ENCODE measurements at places on chromosomes 3 and 15. TPM values are rescaled to one million over a fixed set of nuclear protein-coding genes. Genes with fewer than 3 reads are reported as not detected.

CCR9 gene
- total RNA-seq = not detected

EPHA3 gene
- total RNA-seq = 6.7 TPM

ACKR2 gene
- total RNA-seq = 0.40 TPM

CD86 gene
- not detected for total RNA-seq

CP gene
- 42.1 TPM for total RNA-seq

C2CD4A gene
- total RNA-seq = 1.4 TPM

RPS27L gene
- 254 TPM for total RNA-seq

SLC28A1 gene
- total RNA-seq = not detected

TERC gene
- 23.9 TPM for total RNA-seq

OR4M2 gene
- total RNA-seq = not detected

PSMD2 gene
- total RNA-seq = 314 TPM

PROS1 gene
- 72.8 TPM for total RNA-seq

KBTBD13 gene
- total RNA-seq = not detected

SCAMP5 gene
- total RNA-seq = 1.6 TPM
